ENCODE measurements at places on chromosomes 5 and 9.

DNA sequence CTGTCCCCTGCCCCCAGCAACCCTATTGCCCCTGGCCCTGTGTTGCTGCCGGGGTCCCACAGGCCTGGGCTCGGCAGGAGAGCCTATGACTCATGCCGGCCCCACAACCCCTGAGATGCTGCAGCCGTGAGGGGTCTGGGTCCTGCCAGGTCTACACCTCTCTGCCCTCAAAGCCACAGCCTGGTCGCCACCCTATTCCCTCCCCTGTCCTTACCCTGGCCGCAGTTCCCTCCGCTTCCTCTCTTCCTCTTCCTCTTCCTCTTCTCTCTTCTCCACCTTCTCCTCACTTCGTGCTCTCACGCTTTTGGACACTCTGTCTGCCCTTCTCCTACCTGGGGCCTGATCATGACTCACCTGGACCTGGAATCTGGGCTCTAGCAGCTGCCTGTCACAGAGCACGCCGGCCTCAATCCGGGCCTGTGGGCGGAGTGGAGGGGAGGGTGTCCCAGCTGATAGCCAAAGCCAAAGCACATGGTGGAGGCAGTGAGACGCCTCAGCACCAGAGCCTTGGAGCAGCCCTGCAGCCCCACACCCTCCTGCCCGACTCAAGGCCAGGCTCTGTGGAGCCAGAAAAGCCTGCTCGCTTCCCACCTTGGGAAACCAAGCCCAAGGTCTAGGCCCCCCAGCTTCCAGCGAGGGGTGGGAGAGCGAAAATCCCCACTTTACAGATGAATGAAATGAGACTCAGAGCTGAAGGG lies 26.8 kb upstream of the CSF1R start:
- no peak for DNase-seq

DNA sequence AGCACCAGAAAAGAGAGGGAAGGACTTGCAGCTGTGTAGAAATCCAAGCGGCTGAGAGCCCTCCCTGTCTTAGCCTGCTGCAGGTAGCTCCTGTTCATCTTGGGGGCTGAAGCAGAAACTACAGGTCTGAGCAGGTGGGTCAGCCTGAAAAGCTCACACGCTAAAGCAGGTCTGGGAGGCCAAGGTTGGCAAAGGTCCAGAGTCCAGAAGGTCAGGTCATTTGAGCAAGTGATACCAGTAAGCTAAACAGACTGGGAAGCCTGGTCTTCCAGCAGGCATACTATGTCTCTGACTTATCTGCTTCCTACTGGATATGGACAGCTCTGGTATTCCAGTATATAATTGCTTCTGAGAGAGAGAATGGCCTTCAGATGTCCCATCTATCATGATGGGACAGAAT lies 26.2 kb downstream of the PTCD2 start:
- no peak for DNase-seq

GRCh38 chr9:125493881-125494652 lies 212.9 kb downstream of the MAPKAP1 start:
- DNase-seq, result no peak

- no peak for DNase-seq
Measured at GRCh38 chr9:136939996-136940525, 4.5 kb downstream of the FBXW5 start.

DNA sequence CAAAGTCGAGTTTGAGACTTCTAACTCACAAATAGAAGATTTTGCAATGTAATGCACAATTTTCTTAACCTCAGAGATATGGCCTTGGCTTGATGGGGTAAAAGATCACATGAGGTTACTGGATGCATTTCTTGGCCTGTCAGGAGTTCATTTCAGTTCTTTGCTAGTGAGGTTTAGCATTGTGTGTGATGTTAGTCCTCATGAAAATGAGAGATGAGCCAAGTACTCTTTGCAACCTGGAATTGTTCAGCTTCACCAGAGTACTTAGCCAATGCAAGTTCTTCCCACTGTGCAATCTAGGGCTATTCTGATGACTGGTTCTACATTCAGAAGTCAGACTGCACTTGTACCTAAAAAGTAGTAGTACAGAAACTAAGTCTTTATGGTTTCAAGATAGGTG lies 24.9 kb downstream of the GNAQ start:
- peak; percentile 42 for DNase-seq

All from inflammatory macrophage treated with lipopolysaccharide for 1 hour (primary cell).